ENCODE measurements at places on chromosomes 6 and 20.

DNA sequence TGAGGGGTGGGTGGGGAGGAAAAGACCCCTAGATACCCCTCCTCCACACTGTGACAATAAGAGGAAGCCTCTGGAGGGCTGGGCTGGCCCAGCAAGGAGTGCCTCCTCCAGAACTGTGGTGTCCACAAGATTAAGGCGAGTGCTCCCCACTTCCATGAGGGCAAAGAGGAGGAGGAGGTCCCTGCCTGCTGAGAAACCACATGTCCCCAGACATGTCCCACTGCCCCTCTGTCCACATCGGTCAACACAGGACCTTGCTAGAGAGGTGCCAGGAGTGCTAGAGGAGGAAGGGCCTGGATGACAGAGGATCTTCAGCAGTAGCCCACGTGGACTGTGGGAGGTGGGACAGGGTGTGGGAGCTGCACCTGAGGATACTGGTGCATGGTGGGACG is 3.1 kb downstream of the RAET1G start:
- no peak for DNase-seq

- DNase-seq = no peak
Measured at GRCh38 chr6:7433121-7433617, 43.6 kb downstream of the RIOK1 start.

DNA sequence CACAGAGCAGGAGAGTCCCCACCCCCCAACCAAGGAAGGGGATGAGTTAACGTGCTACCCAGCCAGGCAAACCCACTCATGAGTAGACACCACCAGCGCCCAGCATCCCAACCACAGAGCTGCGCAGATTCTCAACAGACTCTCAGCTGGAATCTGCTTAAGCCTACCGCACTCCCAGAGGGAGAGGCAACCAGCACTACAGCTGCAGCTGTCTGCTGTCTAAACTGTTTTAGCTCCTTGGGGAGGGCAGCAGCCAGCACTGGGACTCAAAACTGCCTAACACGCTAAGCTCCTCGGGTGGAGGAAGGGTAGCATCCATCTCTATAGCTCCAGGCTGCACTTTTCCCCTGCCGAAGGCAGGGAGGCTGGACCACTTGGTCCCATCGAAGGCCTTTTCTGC is 539.8 kb downstream of the EPHA7 start:
- no peak for DNase-seq

DNA sequence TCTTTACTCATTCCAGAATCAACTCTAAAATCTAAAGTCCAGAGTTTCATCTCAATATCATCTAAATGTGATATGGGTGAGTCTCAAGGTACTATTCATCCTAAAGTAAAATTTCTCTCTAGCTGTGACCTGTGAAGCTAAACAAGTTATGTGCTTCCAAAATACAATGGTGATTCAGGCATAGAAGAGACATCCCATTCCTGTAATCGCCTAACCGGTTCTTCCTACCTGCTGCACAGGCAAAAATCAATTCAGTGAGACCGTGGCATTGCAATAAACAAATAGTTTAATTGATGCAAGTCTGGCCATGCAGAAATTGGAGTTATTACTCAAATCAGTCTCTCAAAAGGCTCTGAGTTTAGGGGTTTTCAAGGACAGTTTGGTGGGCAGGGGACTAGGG is 232.8 kb downstream of the UBE3D start:
- no peak for DNase-seq

Measured in NCI-H526 (cell line).